ENCODE measurements at places on chromosomes 7 and 10. TPM values are rescaled to one million over a fixed set of nuclear protein-coding genes. Genes with fewer than 3 reads are reported as not detected.

Gene LRRC61
- 13.9 TPM for total RNA-seq

Gene CYP2C9
- total RNA-seq, result 3.7 TPM

Gene TWNK
- 5.1 TPM for total RNA-seq

Gene DDIT4
- 156 TPM for total RNA-seq

Gene CALY
- not detected for total RNA-seq

Gene ZNF804B
- total RNA-seq, result not detected

Gene FAM25C
- total RNA-seq, result not detected

Gene ZNF727
- 2.5 TPM for total RNA-seq

Gene SPDYE6
- total RNA-seq, result not detected

Gene OGDH
- 68.9 TPM for total RNA-seq

Gene GPR15LG
- total RNA-seq, result 304 TPM

Gene OR2A1
- total RNA-seq, result not detected

Gene EGFR
- total RNA-seq, result 72.0 TPM

Gene CYP3A7
- total RNA-seq, result not detected

Gene AQP1
- 159 TPM for total RNA-seq

Gene DPCD
- total RNA-seq, result 37.9 TPM

DNA sequence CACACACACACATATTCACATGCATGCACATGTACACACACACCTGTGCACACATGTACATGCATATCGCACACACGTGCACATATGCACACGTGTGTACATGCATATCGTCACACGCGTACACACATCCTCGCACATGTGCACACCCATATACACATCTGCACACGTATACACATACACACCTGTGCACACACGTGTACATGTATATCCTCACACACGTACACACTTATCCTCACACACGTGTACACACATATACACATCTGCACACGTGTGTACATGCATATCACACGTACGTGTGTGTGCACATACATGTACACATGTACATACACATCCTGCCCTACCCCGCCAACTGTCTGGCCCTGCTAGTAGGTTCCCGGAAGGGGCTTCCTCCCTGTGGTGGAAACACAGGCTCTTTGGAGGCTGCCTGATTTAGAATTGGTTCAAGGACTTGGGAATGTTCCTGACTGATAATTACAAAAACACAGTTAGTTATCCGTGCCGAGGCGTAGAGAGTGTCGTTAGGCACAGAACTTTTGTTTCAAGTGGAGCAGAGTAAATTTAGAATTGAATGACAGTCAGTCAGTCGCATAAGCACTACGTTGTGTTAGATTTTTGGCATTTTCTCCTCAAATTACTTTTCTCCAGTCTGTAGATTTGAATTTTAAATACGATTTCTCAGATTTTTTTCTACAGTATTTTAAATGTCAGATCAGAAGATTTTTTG is 18.5 kb upstream of the PRKAR1B start:
- DNase-seq, result no peak

GRCh38 chr10:70784471-70784870 is 706 bp downstream of the TBATA start:
- no peak for DNase-seq

DNA sequence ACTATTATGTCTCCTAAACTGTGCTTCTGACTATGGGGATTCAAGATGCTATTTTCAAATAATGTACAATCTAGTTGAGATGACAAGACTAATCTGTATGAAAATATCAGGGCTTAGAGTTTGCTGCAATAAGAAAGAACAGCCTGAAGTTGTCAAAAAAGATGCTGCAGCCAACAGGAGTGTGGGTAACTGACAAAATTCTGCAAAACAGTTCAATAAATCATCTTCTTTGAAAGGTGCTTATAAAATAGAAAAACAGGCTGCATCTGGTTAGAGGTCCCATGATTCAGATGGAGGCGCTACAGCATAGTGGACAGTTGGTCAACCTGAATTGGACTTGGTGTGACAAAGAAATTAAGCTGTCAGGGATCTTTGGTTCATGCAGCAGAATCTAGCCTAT is 511.0 kb downstream of the XPNPEP1 start:
- no peak for DNase-seq

- DNase-seq, result peak; percentile 37
Observed at GRCh38 chr10:73772281-73773151, 9.3 kb upstream of the CHCHD1 start.

GRCh38 chr7:40506158-40506557 is 371.4 kb downstream of the SUGCT start:
- DNase-seq, result no peak

DNA sequence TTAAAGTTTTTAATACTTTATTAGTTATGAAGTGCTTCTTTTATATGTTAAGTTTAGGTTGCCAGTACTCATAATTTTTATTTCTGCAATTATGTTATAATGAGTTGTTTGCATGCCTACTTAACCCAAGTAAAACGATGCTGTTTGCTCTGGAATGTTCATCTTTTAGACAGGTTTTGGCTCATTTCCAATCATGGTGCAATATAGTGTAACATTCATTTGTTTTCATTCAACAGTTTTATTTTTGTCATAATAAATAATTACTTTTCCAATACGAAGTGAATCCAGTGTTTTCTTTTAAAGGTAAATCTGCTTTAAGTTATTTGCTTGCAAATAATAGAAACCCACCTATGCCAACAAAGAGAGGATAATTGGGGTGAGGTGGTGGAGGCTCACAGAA is 22.1 kb downstream of the ARL5B start:
- DNase-seq, result no peak

GRCh38 chr7:131066635-131067034 is 261.0 kb upstream of the MKLN1 start:
- no peak for DNase-seq

DNA sequence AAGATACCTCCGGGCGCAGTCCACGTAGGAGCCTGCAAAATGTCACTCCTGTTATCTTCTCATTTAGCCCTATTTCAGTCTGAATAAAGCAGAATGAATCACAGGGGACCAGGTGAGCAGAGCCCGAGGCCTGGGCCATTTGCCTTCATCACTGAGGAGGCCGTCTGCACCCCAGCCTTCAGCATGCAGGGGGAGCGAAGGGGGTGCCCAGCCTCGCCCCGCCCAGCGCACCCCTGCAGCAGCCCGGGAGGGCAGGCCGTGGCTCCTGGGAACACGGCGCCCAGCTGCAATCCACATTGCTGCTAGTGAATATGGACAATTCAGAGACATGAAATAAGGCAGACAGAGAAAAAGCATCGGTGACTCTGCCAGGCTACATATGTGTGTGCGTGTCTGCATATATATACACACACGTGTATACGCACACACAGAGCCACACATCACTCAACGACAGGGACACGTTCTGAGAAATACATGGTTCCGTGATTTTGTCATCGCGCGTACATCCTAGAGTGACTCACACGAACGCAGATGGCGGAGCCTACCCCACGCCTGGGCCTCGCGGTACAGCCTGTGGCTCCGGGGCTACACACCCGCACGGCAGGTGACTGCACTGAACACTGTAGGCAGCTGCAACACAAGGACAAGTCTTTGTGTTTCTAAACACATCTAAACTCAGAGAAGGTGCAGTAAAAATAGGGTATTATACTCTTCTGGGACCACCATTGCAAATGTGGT is 15.2 kb upstream of the ELFN1 start:
- no peak for DNase-seq

- DNase-seq, result no peak
Observed at GRCh38 chr10:554182-554848, 135.2 kb downstream of the DIP2C start.

DNA sequence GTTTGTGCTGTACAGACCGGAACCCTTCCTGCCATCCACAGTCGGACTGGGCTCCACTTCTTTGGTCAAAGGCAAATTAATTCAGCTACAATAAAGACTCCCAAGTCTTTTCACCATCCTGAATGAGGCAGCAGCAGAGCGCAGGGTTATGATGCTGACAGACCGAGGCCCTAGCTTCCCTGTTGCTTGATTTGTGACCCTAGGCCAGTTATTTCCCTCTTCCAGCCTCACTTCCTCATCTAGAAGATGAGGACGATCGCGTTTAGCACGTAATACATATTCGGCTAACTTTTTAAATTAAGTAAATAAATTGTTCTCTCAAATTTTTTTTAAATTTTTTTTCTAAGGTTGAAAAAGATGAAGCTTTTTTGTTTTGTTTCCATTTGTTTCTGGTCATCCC is 18.1 kb downstream of the ADRB1 start:
- DNase-seq, result no peak

- DNase-seq, result no peak
Observed at GRCh38 chr7:47743965-47744591, 162.2 kb upstream of the TNS3 start.

GRCh38 chr7:3370068-3370830 is 69.2 kb downstream of the SDK1 start:
- DNase-seq, result no peak

DNA sequence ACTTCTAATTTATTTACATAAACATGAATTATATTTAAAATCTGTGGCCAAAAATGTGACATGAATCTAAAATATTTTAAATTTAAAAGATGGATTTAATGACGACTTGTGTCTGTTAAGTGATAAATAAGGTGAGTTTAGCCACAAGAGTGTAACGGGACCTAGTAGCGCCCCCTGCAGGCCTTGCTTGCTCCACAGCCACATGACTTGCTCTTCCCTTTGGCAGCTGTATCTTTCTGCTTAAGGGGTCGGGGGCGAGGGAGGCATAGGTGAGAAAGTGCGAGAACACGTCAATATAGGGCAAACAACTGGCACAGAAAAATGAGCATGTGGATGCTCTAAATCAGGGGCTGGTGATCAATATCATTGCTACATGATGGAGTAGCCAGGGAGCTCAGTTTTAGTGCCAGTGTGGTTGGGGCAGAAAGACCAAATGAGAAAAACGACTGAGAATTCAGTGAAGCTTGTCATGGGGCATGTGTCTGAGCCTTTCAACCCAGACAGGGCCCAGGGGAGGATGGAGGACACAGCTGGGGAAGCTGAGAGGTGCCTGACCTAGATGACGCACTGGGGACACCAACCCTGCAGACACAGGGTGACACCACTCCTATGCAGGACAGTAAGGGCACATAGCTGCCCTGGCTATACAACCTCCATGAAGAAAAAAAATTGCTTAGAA is 49.8 kb downstream of the PAXIP1 start:
- DNase-seq, result no peak

DNA sequence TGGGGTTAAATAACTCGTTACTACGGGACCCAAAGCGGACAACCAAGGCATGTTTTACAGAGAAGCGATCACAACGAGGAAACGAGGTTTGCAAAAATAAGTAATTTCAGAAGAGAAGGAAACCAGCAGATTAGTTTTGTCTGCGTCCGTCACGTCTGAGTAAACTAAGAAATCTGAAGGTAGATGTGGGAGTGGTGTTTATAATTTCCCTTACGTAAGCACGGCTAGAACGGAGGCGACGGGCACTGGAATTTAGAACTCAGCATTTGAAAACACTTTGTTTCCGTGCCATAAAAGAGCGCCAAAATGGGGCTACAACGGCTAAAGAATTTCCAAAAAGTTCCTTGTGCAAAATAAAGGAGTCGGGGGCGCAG is 718 bp upstream of the UMAD1 start:
- no peak for DNase-seq

DNA sequence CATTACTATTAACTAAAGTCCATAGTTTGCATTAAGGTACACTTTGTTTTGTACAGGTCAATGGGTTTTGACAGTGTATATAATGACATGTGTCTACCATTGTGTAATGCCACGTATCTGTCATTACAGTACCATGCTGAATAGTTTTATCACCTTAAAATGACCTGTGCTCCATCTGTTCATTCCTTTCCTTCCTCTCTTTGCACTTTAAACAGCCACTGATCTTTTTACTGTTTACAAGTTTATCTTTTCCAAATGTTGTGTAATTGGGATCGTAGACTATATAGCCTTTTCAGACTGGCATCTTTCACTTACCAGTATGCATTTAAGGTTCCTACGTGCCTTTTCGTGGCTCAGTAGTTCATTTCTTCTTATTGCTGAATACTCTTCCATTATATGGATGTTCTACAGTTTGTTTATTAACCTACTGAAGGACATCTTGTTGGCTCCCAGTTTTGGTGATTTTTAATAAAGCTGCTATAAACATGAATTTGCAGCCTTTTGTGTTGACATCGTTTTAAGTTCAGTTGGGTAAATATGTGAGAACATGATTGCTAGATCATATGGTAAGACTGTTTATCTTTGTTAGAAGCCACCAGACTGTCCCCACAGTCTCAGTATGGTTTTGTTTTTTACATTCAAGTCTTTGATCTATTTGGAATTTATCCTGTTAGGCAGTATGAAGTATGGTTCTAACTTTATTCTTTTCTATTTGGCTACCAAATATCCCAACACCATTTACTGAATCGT is 24.7 kb downstream of the STAM start:
- no peak for DNase-seq

- DNase-seq, result no peak
Observed at GRCh38 chr10:802506-802905, 113.0 kb upstream of the DIP2C start.

- DNase-seq, result no peak
Observed at GRCh38 chr7:148192491-148192890, 398.1 kb upstream of the C7orf33 start.

- DNase-seq, result no peak
Observed at GRCh38 chr10:126223512-126224067, 164.7 kb downstream of the ADAM12 start.

DNA sequence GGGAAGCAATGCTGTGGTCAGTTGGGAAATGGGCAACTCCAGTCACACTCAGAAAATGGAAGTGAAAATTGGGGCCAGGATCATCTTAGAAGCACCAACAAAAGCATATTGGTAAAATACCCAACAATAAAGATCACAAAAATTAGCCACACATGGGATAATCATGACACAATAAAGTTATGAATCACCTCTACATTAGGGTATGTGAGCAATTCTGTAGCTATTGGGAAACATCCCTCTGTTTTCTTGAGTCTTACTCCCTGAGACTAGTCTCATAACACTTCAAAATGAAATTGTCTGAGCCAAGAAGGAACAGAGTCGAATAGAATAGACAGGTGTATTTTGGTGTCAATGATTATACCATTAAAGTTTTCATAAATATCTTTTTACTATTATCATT is 178.3 kb downstream of the DYNC1I1 start:
- DNase-seq, result no peak

DNA sequence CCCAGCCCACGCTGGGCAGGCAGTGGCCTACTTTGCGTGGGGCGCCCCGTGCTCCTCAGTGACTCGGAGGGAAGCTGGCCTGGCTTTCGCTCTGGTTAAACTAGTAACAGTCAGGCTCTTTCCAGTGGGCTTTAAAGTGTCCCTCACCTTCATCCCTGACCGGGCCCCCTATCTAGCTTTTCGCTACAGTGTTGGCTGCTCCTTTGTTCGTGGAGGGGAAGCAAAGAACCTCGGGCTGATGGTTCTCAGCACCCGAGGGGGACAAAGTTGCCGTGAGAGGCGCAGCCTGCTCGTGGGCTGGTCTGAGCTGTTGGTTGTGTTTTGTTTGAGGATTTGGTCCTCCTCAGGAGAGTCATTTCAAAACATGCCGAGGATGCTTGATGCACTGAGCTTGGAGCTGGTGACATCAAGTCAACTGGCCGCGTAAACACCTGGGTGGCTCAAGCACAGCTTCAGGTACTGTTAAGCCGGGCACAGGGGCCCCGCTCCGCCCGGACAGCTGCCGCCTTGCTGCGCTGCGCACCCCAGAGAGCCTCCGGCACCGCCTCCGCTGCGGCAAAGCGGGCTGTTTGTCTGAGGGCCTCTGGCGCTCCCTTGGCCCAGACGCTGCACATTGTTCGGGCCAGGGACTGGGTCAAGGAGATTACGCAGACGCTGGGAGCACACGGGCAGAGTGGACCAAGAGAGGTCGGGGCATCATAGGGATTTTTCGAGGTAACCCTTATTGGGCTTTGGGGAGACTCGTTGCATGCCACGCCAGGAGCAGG is 1.6 kb downstream of the DLX6 start:
- DNase-seq, result no peak
